ENCODE measurements at places on chromosomes 11 and 22.
A peak's percentile ranks its signal among the peaks of the same experiment; 100 is the strongest.

GRCh38 chr11:65539744-65540289, 14.9 kb downstream of the SCYL1 start:
- no peak for DNase-seq

DNA sequence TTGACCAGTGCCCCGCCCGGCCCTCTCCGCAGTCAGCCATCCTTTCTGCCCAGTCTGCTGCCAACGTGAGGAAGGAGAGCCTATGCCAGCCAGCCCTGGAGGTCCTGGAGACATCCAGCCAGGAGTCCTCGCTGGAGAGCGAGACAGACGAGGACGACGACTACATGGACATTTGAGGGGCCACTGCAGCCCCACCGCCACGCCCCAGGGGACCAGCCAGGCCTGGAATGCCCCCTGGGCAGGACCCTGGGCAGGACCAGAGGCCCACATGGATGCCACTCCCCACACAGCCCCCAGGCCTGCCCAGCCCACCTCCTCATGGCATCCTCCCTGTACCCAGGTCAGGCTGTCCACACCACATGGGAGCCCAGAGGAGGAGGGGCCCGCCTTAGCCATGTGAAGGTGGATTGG, 3.3 kb upstream of the SUSD2 start:
- DNase-seq, result no peak

DNA sequence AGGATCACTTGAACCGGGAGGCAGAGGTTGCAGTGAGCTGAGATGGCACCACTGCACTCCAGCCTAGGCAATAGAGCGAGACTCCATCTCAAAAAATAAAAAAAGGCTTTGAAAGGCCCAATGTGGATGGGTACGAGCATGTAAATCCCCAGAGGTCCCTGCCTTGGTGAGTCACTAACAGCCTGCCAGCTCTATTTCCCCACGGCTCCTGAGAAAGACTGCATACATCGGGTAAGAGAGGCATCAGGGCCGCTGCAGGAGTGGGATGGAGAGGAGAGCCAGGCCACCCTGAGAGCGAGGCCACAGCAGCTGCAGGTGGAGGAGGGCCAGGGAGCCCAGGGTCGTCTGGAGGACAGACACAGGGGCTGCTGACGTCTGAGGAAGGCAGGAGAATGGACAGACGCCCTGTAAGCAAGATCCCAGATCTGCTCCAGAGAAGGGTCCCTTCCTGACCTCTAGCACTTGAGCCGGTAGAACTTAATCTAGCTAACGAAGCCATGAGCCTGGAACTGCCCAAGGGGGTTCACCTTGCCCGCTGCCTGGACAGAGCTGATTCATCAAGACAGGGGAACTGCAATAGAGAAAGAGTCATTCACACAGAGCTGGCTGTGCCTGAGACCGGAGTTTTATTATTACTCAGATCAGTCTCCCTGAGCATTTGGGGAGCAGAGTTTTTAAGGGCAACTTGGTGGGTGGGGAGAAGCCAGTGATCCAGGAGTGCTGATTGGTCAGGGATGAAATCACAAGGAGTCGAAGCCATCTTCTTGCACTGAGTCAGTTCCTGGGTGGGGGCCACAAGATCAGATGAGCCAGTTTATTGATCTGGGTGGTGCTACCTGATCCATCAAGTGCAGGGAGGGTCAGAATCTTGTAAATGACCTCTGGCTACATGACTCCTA, 5.1 kb upstream of the KRTAP5-9 start:
- DNase-seq, result no peak

- no peak for DNase-seq
Measured at GRCh38 chr11:74679513-74679865, 51.7 kb downstream of the CHRDL2 start.

GRCh38 chr11:120112174-120112796, 25.6 kb downstream of the TRIM29 start:
- DNase-seq, result no peak

- no peak for DNase-seq
Measured at GRCh38 chr11:120744016-120744994, 232.8 kb downstream of the GRIK4 start.

GRCh38 chr22:46213052-46213451, 37.0 kb downstream of the CDPF1 start:
- peak; percentile 6 for DNase-seq

- DNase-seq, result no peak
Measured at GRCh38 chr22:20602609-20603164, 95.3 kb downstream of the MED15 start.

GRCh38 chr22:26615830-26616435, 1.9 kb downstream of the CRYBB1 start:
- no peak for DNase-seq

DNA sequence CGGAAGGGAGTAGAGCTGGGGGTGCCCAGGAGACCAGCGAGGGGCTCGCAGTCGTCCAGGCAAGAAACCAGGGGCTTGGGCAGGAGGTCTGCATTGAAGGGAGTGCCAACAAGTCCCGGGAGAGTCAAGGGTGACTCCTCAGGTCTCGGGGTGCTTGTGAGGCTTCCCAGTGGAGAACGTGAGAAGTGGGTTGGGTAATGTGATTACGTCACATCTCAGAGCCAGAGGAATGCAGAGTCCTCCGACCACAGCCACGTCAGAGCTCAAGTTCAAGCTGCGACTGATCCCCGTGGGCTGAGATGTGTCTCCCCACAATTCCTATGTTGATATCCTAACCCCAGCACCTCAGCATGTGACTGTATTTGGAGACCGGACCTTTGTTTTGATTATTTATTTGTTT, 89.7 kb upstream of the SHANK2 start:
- DNase-seq, result peak; percentile 77

GRCh38 chr22:43263645-43264514, 76.9 kb upstream of the TTLL12 start:
- DNase-seq, result peak; percentile 88

DNA sequence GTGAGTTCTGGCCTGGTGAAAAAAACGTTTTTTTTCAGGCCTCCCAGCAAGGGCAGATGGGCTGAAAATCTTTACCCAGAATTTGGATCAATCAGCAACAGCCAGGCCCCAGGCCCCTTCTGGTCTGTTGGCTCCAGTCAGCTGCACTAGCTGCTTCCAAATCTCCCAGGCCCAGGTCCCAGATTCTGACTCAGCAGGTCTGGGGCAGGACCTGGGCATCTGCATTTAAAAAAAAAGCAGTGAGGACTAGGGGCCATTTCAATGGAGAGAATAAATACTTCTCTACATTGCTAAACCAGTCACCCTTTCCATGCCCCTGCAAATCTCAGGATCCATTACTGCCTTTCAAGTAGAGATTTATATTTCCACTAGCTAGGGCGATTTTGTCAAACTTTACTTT, 4.3 kb downstream of the SLC15A3 start:
- DNase-seq, result no peak

GRCh38 chr11:5620651-5621521, 3.9 kb upstream of the TRIM34 start:
- peak; percentile 95 for DNase-seq

DNA sequence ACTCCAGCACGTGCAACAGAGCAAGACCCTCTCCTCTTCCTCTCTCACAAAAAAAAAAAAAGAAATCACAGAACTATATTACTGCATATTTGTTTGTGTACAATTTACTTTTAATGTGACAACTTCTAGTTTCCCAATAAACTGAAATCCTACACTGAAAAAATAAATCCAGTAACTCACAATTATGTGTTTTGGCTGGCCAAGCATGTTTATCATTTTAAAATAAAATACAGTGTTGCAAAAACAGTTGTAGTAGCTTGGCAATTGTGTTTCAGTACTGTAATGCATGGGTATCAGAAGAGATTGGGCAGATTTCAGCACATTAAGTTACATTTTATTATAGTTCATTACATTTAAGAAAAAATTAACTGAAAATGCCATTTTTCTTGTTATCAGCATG, 344.9 kb downstream of the ETS1 start:
- no peak for DNase-seq

- DNase-seq, result no peak
Measured at GRCh38 chr11:44072757-44073658, 6.9 kb downstream of the ACCS start.

- no peak for DNase-seq
Measured at GRCh38 chr11:122882189-122882856, at the start of gene JHY. TSS of gene JHY (plus strand) at chr11:122882759. CDS start at chr11:122885850, 3,091 bp downstream.

- DNase-seq, result no peak
Measured at GRCh38 chr11:131463649-131464425, 93.4 kb downstream of the NTM start.

DNA sequence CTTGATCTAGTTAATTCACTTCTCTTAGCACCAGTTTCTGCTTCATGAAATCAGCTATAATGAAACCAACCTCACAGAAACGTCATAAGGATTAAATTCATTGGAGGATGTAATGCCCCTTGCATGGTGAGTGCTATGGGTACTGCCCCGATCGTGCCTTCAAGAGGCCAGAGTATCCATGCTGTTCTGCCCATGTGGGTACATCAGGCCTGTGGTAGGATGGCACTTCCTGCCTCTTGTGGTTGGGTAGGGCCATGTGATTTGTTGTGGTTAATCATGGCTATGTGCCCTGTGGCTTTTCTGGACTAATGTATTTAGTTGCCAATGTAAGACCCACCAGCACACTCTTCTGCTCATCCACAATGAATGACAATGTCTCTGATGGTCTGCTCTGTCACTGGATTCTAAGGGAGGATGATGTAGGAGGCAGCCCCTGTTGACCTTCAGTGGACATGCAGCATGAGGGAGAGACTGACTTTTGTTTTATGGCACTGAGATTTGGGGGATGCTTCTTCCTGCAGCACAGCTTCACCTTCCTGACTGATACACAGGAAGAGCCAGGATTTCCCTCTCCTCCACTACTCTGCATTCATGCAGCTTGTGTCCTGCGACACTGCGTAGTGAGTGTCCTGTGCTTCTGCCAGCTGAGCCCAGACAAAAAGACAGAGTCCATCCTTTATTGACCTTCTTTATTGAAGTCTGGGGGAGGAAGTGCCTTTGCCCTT, 66.2 kb downstream of the DHCR7 start:
- no peak for DNase-seq

- DNase-seq, result no peak
Measured at GRCh38 chr11:69702769-69703452, 911 bp downstream of the FGF19 start.

DNA sequence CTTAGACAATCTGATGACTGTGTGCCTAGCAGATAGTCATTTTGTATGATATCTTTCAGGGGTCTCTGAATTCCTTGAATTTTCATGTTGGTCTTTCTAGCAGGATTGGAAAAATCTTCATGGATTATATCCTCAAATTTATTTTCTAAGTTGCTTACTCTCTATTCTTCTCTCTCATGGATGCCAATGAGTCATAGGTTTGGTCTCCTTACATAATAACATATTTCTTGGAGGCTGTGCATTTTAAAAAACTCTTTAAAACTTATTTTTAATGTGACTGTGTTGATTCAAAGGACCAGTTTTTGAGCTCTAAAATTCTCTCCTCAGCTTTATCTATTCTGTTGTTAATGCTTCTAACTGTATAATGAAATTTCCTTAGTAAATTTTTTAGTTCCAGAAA, 198.7 kb downstream of the AASDHPPT start:
- peak; percentile 33 for DNase-seq

DNA sequence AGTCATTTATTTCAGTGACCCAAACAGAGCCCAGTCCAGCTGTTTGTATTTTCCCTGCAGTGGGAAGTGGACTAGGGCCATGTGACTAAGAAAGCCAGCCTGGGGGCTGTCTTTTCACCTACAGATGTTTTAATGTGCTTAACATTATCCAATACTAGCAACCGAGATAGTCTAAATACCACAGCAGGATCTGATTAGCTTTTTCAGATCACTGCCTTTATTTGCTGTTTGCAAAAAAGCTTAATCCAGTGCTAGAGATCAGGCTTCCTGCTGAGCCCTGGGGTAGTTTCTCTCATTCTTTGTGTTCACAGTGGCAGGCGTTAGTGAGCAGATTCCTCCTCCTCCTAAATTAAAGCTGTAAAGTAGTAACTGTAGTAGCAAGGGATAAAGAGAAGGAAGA, 35.0 kb downstream of the ZC3H12C start:
- DNase-seq, result peak; percentile 42

DNA sequence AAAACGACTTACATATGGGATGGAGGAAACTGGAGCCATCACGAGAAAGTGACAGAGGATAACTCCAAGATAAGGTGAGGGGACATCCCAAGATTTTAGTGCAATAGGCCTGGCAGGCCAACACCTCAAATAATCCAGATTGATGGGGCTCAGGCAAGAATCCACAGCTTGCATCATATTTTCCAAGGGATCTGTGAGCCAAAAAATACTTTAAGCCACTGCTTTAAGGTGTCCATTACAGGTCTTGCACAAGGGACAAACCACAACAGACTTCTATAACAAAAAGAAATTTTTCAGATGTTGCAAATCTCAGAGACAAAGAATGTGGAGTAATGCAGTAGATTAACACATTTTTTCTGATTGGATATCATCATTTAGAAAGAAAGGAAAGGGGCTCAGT, 45.6 kb downstream of the DENND5A start:
- DNase-seq, result peak; percentile 80

DNA sequence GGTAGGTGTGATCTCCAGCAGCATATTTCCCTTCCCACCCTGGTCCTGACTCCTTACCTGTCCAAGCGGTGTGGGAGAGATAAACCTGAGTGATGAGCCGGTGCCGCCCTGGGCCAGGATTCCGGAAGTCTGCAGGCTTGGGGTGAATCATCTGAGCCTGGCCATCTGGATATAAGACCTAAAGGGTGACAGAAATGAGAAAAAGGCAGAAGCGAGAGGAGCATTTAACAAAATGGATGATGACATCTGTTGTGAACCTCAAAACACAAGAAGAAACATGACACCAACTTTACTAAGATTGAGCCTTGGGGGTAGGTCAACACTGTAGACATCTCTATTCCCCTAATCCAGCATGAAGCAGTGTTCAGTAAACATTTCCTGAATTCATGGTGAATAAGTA, 62.8 kb downstream of the AAMDC start:
- peak; percentile 75 for DNase-seq

- no peak for DNase-seq
Measured at GRCh38 chr11:12737024-12737423, 62.8 kb downstream of the TEAD1 start.

DNA sequence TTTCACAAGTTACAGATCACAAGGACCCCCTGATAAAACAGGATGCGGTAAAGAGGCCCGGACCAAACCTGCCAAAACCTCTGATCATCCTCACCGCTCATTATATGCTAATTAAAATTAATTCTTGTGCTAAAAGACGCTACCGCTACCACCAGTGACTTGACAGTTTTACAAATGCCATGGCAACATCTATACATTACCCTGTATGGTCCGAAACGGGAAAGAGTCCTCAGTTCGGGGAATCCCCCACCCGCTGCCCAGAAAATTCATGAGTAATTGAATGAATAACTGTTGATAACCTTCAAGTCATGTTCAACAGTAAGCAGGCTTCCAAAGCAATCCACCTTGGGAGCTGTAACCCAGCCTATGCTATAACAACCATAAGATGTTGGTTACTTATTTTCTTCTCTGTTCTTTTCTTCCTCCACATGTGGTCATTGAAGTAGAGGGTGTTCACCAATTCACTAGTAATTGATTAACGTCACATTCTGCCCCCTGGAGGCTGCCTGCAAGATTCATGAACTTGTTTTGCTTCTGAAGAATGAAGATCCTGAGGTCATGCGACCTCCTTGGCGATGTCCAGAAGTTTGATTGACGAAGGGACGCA, 20.6 kb downstream of the APOBEC3H start:
- DNase-seq, result peak; percentile 49

DNA sequence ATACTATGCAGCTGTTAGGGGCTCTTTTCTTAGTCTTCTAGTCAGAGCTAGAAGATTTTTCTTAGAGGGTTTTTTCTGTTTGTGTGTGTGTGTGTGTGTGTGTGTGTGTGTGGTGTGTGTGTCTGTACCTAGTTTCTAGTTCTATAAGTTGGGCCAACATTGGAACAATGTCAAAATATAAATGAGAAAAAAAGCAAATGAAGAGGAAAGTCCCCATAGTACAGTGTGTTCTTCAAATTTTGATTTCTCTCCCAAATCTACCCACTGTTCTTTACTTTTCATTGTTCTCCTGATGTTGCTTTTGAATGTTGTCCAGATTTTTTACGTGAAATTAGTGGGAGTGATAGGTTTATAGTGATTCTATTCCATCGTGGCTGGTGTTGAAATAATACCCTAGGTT, 2153.4 kb upstream of the RAG2 start:
- no peak for DNase-seq

Measured in IMR-90 (cell line).